ENCODE measurements at places on chromosomes 7 and 10.

- no peak for DNase-seq
Measured at GRCh38 chr10:78462726-78463228, 429.1 kb downstream of the RPS24 start.

DNA sequence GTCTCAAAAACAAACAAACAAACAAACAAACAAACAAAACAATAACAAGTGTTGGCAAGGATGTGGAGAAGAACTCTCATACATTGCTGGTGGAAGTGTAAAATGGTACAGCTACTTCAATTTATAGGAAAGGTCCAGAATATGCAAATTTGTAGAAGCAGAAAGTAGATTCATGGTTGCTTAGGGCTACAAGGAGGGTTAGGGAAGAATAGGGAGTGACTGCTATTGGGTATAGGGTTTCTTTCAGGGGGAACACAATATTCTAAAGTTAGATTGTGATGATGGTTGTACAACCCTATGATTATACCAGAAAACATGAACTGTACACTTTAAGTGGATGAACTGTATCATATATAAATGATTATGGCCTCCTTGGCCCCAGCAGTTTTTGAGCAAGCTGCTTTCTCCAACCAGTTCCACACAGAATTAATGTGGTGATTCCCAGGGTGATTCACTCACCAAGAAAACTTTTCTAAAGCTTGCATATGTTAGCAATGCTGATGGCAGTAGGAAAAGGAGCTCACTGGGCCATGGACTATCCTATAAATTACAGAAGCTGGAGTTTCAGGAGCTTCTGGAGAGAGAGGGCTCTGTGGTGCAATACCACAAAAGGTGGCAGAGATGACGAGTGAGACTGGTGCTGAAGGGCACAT is 52.8 kb upstream of the KCNIP2 start:
- no peak for DNase-seq

- no peak for DNase-seq
Measured at GRCh38 chr10:114477285-114477684, 73.0 kb upstream of the AFAP1L2 start.

- DNase-seq, result no peak
Measured at GRCh38 chr7:129341212-129341611, 93.0 kb upstream of the STRIP2 start.

DNA sequence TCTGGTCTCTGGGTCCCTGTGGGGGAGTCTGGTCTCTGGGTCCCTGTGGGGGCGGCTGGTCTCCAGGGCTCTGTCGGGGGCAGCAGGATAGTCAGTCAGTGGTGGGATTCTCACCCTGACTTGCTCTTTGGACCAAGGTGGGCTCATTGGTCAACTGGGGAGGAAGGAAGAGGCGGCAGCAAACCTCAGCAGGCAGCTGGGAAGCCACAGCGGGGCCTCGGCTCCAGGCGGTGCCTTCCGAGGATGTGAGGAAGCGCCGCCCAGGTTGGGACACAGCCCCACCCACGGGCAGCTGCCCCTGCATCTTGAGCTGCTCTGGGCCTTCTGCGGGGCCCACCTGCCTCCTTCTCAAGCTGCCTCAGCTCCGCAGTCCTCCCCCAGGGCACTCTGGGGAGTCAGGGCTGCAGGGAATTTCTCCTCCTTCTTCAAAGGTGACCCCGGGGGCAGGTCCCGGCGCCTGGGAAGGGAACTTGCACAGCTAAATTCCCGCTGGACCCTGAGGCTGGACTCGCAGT is 20.4 kb upstream of the KNDC1 start:
- DNase-seq, result no peak

DNA sequence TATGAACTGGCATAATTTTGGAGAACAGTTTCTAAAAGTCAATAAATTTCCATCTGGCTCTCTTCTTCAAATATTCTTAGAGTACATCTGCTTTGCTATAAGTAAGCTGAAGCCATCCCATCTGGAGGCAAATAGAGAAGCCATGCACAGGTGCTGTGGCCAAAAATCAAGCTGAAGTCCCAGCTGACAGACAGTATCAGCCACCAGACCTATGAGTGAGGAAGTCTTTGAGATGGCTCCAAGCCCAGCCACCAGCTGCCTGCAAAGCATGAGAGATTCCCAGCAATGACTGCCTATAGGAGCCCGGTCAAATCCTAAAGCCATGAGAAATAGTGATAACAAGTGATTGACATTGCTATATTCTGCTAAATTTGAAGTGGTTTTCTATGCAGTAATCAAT is 21.7 kb upstream of the PRSS58 start:
- no peak for DNase-seq

GRCh38 chr10:123967626-123968243 is 76.1 kb upstream of the CPXM2 start:
- DNase-seq, result peak; percentile 43

DNA sequence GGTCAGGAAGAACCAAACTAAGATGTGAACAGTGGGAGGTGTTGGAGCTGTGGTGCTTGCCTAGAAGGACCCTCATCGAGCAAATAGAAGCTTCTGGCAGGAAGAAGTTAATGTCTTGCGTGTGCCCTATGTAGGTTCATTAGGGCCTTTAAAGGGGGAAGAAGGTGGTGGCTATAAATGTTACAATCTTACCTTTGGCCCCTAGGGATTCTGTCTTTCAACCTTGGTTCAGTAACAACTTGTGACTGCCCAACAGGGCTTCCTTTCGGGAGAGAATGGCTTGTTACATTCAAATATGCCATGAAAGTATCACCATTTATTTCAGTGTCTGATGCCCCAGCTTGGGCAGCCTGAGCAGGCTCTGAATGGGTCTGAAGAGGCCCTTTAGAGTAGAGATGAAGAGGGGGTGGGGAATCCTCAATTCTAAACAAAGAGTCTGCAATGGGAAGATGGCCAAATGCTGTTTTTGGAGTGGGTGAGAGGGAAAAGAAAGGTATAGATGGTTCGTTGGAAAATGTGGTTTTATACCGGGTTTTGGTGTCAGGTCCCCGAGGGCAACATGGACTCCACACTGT is 108.0 kb downstream of the TCF7L2 start:
- no peak for DNase-seq

Measured in stimulated activated CD4-positive, alpha-beta T cell treated with anti-CD3 and anti-CD28 coated beads, Interleukin-12 subunit alpha, Interleukin-12 subunit beta, amount 100 ng/mL, for 48 hours (primary cell).